ENCODE measurements at places on chromosomes 11 and 22. TPM values are rescaled to one million over a fixed set of nuclear protein-coding genes. Genes with fewer than 3 reads are reported as not detected.

DNA sequence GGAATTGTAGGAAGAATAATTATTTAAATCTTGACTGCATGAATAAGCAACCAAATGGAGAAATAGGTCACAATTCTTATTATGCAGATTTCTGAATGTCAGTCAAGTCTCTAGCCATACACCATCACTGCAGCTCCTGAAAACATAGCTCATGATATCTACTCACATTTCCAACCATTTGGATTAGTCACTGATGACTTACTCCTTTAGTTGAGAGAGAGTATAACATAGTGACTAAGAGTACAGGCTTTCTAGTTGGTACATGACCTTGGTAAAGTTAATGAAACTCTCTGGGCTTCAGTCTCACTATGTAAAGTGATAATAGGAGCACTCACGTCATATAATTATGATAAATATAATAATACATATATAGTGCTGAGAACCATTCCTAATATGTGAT lies 265.2 kb downstream of the KCNA4 start:
- no peak for DNase-seq

DNA sequence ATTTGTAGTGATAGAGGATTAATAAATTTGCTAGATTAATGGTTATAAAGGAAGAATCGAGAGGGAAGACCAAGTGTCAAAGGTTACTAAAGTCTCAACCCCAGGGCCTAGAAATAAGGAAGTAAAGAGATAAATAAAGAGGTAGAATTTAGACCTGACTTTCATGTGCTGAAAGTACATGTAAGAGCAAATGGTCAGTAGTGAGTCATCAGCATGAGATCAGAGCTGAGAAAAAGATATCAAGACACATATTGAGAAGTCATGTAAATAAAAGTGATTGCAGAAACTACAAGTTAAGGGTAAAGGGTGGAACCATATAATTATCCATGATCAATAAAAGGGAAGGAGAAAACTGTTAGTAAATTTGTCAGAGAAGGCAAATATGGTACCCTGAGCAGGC lies 1.4 kb upstream of the OR8B8 start:
- DNase-seq: no peak

GRCh38 chr11:110072930-110073329 lies 20.3 kb upstream of the ZC3H12C start:
- no peak for DNase-seq

The SYT12 gene
- polyA plus RNA-seq: not detected

The NXPE2 gene
- polyA plus RNA-seq: not detected

- no peak for DNase-seq
Observed at GRCh38 chr11:68669301-68670090, 14.8 kb upstream of the GAL start.

GRCh38 chr11:27857014-27857413 lies 156.8 kb upstream of the BDNF start:
- DNase-seq: no peak

DNA sequence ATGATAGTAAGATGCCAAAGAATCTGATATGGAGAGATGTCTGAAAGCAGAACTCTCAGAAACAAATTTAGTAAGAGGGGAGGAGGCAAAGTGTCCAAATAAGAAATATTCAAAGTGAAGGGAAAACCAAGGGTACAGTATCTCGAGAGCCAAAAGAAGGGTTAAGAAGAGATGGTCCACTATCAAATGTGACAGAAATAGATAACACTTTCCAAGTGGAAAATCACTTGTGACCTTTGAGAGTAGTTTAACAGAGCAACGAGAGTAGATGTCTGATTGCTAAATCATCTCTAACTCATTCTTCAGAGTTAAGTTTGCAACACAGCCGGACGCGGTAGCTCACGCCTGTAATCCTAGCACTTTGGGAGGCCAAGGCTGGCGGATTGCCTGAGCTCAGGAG lies 4.3 kb upstream of the BUD13 start:
- DNase-seq: no peak

The LRRC75B gene
- not detected for polyA plus RNA-seq

GRCh38 chr11:45233121-45233803 lies 52.9 kb downstream of the SYT13 start:
- DNase-seq: peak; percentile 24

DNA sequence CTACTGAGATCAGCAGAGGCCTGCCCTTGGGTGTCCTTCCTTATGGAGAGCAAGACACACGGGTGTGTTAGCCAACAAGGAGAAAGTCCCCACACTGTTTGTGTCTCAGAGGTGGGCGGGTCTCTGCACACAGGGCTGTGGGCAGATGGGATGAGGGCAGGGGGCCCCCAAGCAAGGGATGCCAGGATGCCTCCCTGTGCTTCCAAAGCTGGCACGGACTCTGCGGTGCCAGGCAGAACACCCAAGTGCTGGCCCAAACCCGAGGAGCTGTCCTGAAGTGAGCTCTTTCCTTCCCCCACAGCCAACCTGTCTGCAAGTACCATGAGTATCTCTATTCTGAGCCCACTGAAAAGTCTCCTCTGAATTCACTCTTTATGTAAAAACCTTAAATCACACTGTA lies 273.3 kb downstream of the CTTN start:
- DNase-seq: no peak

DNA sequence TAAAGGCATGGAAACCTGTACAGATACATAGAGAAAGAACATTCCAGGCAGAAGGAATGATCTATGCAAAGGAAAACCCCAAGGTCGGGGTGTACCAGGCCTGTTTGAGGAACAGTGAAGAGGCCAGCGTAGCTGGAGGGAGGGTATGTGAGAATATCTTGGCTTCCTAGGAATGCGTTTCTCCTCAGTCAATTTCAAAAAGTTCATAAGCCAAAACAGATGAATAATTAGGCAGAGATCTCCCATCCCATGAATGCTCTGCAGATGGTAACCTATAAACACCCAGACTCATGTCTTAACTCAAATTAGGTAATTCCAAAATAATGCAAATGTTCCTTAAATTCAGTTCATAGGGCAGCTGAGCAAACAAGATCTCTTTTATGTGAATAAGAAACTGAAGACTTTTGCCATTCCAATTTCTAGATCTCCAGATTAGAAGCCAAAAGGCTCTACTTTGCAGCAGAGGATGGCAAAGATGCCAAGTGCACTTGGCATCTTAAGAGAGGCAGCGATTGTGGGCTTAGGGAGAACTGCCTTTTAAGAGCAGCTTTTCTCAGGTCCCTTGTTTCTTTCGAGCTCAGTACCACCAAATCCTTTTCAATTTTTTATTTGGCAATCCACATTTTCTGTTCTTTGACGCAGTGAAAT lies 13.2 kb downstream of the FAM118B start:
- no peak for DNase-seq

DNA sequence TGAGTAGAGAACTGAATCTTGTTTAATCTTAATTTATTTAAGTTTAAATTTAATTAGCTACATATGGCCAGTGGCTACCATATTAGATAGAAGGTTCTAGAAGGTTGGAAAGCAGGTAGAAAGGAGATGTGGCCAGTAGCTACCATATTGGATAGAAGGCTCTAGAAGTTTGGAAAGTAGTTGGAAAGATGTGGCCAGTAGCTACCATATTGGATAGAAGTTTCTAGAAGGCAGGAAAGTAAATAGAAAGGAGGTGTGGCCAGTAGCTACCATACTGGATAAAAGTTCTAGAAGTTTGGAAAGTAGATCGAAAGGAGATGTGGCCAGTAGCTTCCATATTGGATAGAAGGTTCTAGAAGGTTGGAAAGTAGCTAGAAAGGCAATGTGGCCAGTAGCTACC lies 2.2 kb downstream of the CRYBA4 start:
- no peak for DNase-seq

GRCh38 chr11:129803533-129803932 lies 12.1 kb upstream of the TMEM45B start:
- DNase-seq: no peak

The FOLR2 gene
- not detected for polyA plus RNA-seq

The SHANK3 gene
- polyA plus RNA-seq: not detected

GRCh38 chr11:117898059-117898458 lies 21.6 kb upstream of the FXYD6 start:
- no peak for DNase-seq

DNA sequence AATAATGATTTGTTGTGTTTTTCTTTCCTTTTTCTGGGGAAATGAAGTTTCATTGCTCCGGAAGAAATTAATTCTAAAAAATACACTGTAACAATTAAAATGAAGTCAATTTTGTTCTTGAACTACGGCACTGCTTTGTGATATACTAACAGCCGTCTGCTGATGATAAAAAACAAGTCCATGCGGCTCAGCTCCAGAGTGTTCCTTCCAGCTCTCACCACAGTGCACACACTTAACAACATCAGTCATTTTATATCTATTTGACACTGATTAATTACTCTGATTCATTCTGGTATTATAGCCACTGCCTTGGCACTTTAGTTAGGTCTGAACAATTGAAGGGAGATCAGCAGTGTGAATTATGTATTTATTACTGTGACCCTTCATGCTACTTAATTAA lies 97.4 kb upstream of the SLC6A5 start:
- DNase-seq: no peak

DNA sequence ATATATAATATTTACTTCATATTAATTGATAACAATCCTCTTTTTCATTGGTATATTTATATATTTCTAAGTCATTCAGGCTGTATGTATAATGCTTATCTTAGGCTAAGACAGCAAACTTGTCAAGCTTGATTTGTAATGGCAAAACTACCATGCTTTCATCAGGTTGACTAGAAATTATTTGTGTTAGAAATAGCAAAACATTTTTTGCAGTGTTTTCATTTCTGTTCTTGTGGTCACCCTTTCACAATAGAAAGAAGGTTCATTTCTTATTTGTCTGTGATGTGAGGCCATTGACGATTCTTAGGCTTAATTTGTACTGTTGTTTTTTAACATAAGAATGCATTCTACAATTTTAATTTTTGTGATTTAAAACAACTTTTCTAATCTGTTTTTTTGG lies 197.6 kb downstream of the TMEM135 start:
- DNase-seq: no peak

- DNase-seq: no peak
Observed at GRCh38 chr11:61935861-61936260, 14.3 kb upstream of the BEST1 start.

The BACE1-AS gene
- polyA plus RNA-seq: 0.82 TPM

The ACR gene
- polyA plus RNA-seq: not detected

DNA sequence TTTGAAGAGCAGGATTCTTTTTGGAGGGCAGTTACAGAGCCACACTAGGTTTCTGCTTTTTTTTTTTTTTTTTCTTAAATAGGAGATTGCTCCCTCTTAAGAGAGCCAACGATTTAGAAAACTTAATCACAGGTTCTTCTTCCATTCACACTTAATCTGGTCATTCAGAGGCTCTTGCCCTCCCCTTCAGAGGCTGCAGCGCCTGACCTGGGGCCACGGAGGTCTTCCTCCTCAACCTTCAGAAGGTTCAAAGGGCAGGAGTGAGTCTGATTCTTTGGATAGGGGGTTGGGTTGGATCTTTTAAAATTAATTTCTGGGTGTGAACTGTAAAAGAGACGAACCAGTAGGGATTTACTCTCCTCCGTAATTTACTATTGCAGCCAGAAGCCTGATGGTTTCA lies 57.1 kb downstream of the ZNRF3 start:
- DNase-seq: no peak

DNA sequence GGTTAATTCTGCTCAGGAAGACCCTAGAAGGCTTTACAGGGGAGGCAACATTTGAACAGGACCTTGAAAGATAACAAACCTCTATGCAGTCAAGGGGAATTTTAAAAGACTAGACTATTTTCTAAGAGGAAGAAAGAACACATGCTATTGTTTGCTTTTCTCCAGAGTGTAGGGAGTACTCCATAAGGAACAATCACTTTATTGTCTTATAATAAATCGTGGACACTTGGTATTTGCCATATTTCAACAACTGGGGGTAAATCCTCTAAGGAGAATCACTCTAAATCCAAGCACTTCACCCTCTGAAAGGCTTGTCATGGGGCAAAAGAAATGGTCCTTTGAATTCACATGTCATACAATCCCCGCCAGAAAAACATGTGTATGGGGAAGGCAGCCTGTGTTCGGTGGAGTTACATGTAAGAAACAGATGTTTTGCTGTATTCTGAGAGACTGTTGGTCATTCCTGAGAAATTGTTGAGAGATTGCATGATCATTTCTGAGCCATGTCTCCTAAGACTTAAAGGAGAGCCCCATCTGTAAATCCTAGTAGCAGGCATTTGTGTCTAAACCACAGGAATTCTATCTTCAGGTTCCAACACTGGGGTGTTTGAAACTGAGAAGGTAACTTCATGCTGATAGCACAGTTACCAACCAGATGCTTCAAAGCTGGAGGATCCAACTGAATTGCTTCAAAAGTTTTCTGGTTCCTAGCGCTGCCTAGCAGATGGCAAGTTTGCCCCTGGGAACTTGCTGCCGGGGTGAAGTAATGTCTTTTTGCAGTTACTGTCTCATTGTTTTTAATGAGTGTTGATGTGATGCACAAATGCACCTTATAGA lies 66.8 kb downstream of the FZD4 start:
- DNase-seq: no peak

GRCh38 chr11:114386131-114386530 lies 14.2 kb downstream of the C11orf71 start:
- no peak for DNase-seq

- no peak for DNase-seq
Observed at GRCh38 chr11:84044706-84045105, 758.5 kb upstream of the CCDC90B start.

DNA sequence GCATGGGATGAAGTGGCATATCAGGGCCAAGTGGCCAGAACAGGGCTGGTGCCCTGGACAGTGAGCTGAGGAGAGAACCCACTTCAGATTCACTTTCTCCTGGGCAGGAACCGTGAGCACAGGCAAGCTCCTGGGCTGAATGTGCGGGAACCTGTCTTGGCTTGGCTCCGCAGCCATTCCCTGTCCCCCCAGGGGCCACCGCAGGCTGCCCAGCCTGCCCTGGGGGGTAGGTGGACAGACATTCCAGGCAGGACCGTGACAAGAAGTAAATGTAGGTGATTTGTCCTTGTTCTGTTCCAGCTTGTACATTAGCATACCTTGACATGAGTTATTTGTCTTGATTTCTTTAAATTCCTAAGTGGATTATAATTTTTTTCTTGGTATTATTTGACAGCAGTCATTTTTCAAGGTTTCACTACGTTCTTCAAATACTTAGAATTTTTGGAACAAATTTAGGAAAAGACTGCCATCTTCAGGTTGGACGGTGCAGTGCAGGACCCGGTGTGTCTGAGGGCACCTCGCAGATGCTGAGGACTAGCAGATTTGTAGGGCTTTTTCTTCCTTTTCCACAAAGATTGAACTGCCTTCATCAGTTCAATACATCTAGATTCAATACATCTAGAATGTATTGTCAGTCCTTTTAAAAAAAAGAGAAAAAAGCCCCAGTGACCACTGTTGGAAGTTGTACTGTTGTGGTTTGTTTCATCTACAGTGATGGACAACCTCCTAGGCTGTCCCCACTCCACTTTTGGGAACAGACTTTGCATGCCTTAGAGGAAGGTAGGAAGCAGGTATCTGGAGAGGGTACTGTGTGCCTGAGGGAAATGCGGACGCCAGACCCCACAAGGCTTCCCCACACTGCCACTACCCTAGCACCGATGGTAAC lies 115.1 kb upstream of the RASSF10 start:
- DNase-seq: peak; percentile 38

- DNase-seq: no peak
Observed at GRCh38 chr22:37249986-37250385, 5.9 kb upstream of the RAC2 start.

The IGSF22 gene
- polyA plus RNA-seq: 2.6 TPM
